ENCODE measurements at places on chromosomes 4 and X.

- no peak for DNase-seq
Observed at GRCh38 chrX:16770970-16771482, 15.2 kb upstream of the TXLNG start.

- no peak for DNase-seq
Observed at GRCh38 chrX:149296092-149296491, 209.0 kb downstream of the IDS start.

DNA sequence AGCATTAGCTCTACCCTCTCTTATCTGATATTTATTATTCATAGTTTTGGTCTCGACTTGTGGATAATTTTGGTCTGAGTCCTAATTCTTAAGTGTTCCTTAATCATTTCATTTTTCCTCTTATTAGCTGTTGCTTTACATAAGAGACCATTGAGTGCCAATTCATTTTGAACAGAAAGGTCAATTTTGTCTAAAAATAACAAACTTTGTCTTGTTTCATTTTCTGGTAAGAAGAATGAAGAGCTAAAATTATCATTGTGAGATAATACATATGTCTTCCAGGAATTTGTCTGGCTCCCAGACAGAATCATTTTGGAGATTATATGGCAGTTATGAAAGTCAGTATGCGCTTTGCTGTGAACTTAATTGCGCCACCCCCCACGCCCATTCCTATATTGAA, 1471.8 kb downstream of the PCDH7 start:
- no peak for DNase-seq

- DNase-seq: no peak
Observed at GRCh38 chr4:166838975-166839614, 395.2 kb downstream of the SPOCK3 start.

GRCh38 chrX:13917507-13917906, 100.6 kb upstream of the GPM6B start:
- no peak for DNase-seq

- DNase-seq: no peak
Observed at GRCh38 chr4:1502976-1503375, 96.7 kb upstream of the NKX1-1 start.

GRCh38 chr4:156825074-156825473, 146.5 kb downstream of the PDGFC start:
- no peak for DNase-seq

- DNase-seq: no peak
Observed at GRCh38 chr4:41525129-41525528, 12.8 kb upstream of the LIMCH1 start.

DNA sequence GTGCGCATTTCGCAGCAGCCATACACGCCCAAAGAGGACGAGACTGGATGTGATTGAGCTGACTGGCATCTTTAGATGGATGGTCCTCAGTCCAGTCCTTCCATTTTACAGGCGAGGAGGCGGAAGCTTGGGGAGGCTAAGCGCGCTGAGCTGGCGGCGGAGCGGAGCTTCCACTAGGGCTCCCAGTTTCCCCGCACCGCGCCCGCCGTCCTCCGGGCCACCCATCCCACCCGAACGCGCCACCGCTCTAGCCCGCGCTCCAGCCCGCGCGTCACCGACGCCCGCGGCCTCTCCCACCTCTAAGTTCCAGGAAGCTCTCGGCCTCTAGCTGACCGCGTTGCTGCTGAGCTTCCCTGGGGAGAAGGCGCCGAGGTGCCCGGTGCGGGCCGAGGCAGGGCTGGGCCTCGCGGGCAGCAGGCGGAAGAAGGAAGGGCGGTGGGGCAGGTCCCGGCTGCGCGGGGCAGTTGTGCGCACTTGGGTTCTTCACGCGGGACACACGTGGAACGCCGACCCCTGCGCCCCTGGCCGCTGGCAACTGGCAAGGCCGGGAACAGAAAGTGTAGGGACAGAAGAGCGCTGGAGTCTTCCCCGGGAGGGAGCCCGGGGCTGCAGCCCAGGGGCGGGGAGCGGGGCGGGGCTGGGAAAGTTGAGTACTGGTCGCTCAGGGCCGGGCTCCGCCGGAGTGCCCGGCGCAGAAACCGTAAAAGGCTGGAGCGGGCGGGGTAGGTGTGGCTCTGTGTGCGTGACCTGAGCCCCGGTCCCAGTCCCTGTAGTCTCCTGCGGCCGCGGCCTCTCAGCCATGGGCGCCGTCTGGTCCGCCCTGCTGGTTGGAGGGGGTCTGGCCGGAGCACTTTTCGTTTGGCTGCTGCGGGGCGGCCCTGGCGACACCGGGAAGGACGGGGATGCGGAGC, at the start of gene STBD1:
Gene STBD1, plus strand, starts transcription at position 763 of the 911 bp plus-strand sequence. Its CDS starts 37 bp downstream, at position 800.
- no peak for DNase-seq

DNA sequence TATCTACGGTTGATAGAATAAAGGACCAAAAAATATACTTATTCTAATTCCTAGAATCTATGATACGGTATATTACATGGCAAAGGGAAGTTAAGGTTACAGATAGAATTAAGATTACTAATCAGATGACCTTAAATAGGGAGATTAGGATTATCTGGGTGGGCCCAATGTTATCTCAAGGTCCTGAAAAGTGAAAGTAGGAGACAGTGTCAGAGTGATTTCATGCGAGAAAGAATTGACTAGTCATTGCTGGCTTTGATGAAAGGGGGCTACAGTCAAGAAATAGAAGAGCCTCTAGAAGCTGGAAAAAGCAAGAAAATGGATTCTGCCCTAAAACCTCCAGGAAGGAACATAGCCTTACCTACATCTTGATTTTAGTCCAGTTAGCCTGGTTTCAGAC, 176.9 kb upstream of the PPP1R2C start:
- DNase-seq: no peak

- DNase-seq: no peak
Observed at GRCh38 chr4:27819246-27819645, 958.6 kb downstream of the STIM2 start.

DNA sequence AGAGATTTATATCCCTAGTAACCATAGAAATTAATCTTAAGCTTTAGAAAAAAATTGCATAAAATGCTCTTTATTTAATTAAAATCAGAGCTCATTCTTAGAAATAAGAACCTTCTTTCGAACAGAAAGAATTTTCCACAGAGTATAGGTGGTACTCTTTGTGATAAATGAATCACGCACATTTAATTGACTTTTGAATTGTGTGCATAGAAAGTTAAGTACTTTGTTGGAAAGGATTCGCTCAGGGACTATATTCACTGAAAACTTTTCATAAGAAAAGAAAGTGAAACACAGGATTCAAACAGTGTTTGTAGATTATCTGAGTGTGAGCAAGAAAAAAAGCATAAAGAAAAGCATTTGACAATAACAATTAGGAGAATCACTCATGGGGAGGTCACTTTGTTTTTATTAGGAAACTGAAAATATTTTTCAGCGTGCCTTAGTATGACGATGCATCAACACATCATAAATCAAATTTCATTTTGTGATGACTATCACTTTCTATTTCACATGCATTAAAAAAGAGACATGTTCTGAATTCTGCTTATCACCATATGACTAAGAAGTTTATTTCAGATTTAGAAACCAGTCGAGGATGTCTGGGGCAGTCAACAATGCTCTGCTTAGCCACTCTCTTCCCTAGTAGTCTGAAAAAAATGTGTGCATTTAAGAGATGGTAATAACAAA, 49.5 kb downstream of the STX18 start:
- no peak for DNase-seq

GRCh38 chrX:17848545-17849265, 12.4 kb downstream of the RAI2 start:
- no peak for DNase-seq

GRCh38 chrX:16771483-16772398, 14.5 kb upstream of the TXLNG start:
- DNase-seq: no peak

GRCh38 chrX:150715184-150715583, 22.0 kb downstream of the MTMR1 start:
- DNase-seq: no peak

DNA sequence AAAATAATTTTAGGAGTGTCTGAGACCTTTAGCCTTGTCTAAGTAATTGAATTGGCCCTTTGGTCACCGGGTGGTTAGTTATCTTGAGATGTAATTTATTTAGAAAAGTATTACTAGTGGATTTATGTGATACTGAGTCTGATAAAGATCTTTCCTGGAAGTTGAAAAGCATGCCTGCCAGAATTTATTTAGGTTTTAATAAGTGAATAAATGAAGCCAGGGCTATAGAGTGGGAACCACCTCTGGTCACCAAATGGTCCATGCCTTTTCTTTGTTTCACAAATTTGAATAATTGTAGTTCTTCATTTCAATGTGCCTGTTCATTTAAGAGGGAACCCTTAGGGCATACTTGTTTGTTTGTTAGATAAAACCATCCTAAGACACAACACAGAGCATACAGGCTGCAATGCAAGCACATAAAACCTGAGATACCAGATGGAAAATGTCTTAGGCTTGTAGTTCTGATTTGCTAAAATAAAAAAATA, 627.8 kb downstream of the ADGRL3 start:
- DNase-seq: no peak

DNA sequence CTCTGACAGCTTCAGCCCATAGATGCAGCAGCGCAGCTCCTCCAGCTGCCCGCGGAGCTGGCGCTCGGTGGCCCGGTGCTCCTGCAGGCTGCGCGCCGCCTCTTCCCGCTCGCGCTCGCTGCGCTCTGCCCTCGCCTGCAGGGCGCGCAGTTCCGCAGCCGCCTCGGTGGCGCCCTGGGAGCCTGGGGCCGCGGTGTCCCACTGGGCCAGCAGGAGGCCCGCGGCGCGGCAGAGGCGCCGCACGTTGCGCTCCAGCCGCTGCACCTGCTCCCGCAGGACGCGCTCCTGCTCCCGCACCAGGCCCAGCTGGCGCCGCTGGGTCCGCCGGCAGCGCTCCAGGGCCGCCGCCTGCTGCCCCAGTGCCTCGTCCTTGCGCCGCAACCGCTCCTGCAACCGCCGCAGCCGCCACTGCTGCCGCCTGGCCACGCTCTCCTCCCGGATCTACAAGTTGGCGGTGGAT, 10.1 kb downstream of the C4orf50 start:
- no peak for DNase-seq

GRCh38 chr4:111475001-111475400, 670.3 kb upstream of the FAM241A start:
- no peak for DNase-seq

GRCh38 chr4:155828628-155829027, 37.4 kb downstream of the ASIC5 start:
- DNase-seq: no peak

DNA sequence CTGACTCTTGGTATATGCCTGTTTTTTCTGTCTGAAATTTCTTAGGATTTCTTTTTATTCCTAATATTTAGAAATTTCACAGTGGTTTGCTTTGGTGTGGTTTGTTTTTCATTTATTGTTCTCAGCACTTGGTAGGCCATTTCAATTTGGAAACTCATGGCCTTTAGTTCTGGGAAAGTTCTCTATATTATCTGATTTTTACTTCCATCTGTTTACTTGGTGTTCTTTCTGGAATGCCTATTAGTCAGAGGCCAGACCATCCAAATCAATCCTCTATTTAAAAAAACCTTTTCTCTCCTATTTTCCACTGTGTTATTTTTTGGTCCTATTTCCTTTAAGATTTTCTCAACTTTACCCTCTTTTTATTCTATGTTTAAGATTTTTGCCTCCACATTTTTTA, 188.1 kb upstream of the SFRP2 start:
- no peak for DNase-seq

DNA sequence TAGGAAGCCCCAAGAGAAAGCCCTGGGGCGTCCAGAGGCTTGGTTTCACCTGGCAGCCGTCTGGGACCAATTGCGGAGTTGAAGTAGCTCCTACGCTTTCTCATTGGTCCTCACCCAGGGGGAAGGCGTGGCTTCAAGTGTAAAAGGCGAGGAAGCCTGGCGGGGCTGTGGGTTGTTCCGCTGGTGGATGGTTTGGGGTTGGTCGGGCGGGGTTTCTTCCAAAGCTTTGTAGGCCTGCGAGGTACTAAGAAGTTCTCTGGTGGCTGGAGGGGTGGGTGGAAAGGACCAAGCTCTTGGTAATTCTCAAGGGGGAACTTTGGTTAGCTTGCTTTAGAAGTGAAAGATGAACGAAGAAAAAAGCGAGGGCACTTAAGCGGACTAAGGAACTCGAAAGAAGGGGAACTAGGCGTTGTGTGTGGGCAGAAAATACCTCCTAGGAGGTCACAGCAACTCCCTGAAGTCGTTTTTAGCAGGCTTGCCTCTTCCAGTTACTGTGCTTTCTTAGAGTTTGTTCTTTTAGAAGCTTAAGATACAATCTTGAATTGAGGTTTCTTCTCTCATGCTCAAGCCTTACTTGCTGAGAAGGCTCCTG, 36.6 kb downstream of the CCNG2 start:
- peak; percentile 80 for DNase-seq

- no peak for DNase-seq
Observed at GRCh38 chr4:7769396-7770223, 170.1 kb downstream of the AFAP1 start.

DNA sequence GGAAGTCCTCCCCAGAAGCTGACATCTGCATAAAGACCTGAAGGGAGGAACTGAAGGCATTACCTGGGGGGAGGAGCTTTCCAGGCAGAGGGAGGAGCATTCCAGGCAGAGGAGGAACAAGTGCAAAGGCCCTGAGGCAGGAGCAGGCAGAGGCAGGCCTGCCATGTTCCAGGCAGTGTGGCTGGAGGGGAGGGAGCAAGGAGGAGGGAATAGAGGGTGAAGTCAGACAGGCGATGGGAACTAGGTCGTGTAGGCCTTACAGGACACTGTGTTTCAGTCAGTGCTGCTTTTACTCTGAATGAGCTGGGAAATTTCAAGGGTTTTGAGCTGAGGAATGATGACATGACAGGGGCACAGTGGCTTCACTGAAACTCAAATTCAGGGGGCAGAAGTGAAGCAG, 292.7 kb downstream of the BCOR start:
- no peak for DNase-seq

GRCh38 chr4:85901500-85901899, 426.6 kb downstream of the ARHGAP24 start:
- DNase-seq: no peak

DNA sequence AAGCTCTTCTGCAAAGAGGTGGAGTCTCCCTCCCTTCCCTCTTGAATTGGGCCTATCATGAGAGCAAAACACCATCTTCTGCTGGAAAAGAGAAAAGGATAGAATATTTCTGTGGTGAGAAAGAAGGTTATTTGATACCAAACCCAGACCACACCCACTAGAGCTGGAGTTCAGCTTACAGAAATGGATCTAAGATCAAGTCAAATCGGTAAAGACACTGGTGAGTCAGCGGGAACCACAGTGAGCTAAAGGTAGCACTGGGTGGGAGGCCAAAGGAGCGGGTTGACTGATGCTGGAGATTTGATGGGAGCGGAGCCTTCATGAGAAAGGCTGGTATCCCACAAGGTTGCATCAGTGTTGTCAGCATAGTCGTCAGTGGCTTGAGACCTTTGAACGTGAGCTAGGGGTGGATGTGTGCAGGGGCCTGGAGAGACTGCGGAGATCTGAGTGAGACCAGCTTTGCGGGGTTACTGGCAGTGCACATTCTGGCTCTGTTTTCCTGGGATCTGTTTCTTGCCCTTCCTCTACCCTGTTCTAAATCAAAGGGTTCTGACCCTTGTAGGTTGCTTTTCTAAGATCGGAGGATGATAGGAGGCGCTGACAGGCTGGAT, 106.4 kb upstream of the SCOC start:
- no peak for DNase-seq
